ENCODE measurements at places on chromosomes 4 and X.

DNA sequence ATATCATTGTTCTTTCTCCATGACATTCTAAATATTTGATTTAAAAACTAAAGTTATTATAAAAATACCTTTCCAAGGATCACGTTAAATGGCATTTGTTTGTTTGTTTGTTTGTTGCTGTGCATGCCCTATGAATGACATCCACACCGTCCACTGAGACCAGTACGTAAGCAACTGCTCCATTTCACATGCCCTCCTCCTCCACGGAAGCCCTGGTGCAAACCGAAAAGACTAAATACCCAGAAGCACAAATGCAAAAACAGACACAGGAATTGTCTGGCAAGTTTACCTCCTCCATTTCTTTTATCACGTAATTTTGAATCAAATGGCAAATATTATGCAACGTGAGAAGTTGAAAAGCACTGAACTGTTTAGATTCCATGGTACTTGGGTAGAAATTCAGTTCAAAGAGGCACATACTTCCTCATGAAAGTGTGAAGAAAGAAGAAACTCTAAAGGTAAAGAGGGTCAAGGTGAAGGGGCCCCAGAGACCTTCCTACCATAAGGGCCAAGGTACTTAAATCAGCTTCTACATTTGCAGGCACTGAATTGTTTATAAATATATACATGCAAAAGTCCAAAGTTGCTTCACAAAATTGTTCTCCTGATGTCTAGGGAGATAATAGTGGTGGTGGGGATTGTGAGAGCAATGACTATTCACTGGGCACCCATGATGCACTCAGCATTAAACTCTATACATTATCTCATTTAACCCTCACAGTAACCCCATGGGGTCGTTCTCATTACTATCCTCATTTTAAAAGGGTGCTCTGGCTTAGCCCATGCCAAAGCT lies 23.4 kb downstream of the IRF2 start:
- DNase-seq: no peak
- peaks cover 79% of the 10 kb centered on the region for H3K4me1 ChIP-seq
- H3K4me3 ChIP-seq: no peak overlapping the region
- H3K27ac ChIP-seq: peak overlapping the region; percentile 42
- H3K36me3 ChIP-seq: peaks cover 3% of the 10 kb centered on the region

GRCh38 chr4:7466215-7466614 lies 31.5 kb upstream of the PSAPL1 start:
- H3K27ac ChIP-seq: no peak overlapping the region
- no peak overlapping the region for H3K4me3 ChIP-seq
- no peaks in the 10 kb centered on the region for H3K4me1 ChIP-seq

GRCh38 chrX:40651620-40652223 lies 4.4 kb upstream of the CXorf38 start:
- H3K4me1 ChIP-seq: no peaks in the 10 kb centered on the region
- H3K27ac ChIP-seq: no peak overlapping the region
- no peaks in the 10 kb centered on the region for H3K27me3 ChIP-seq
- peaks cover 27% of the 10 kb centered on the region for H3K36me3 ChIP-seq
- peak; percentile 51 for DNase-seq

DNA sequence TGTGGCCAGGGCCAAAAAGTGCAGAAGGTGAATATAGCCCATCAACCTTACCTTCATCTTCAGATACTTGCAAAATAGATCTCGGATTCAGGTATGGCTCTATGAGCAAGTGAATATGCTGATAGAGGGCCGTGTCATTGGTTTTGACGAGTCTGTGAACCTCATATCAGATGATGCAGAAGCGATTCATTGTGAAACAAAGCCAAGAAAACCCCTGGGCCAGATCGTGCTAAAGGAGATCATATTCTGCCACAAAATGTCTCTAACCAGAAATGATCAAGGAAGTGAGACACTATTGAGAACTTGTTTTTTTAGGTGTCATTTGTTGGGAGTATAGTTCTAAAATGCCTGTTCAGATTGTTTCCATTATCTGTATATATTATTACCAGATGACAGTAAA lies 48.3 kb downstream of the PDK3 start:
- H3K27me3 ChIP-seq: no peaks in the 10 kb centered on the region
- H3K4me3 ChIP-seq: no peak overlapping the region
- H3K27ac ChIP-seq: no peak overlapping the region
- no peaks in the 10 kb centered on the region for H3K4me1 ChIP-seq

DNA sequence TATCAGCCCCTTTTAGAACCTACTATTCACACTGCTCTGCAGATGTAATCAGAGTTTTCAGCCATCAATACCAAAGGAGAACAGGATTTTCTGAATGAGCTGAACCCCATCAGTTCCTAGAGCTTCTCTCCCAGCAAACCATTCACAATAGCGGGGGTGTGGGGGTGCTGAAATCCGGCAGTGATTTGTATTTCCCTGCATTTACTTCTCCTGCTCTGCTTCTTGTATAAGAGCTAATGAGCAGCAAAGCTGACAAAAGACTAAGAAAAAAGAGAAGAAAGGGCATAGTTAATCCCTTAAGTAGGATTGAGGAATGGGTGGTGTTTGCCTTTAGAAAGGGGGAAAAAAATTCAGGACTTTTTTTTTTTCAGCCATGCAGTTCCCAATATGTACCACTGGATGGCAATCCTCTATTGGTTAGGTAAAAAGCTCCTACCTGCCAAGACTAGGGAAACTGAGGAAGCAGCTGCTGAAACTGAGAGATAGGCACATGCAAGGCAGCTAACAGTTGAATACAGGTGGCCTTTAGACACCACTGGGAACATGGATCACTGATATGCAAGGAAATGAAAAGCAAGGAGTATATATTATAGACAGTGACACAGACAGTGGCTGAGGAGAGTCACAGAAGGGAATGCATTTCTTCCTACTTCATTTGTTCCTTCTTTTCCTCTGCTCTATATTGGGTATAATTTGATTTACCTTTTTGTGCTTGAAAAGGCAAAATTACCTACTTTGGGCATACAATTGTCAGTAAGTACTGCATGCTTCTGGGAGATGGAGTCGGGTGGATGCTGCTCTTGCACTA lies 217.9 kb downstream of the HS6ST2 start:
- no peak overlapping the region for H3K27ac ChIP-seq
- no peaks in the 10 kb centered on the region for H3K4me1 ChIP-seq
- H3K4me3 ChIP-seq: no peak overlapping the region
- H3K27me3 ChIP-seq: no peaks in the 10 kb centered on the region
- no peaks in the 10 kb centered on the region for H3K36me3 ChIP-seq

DNA sequence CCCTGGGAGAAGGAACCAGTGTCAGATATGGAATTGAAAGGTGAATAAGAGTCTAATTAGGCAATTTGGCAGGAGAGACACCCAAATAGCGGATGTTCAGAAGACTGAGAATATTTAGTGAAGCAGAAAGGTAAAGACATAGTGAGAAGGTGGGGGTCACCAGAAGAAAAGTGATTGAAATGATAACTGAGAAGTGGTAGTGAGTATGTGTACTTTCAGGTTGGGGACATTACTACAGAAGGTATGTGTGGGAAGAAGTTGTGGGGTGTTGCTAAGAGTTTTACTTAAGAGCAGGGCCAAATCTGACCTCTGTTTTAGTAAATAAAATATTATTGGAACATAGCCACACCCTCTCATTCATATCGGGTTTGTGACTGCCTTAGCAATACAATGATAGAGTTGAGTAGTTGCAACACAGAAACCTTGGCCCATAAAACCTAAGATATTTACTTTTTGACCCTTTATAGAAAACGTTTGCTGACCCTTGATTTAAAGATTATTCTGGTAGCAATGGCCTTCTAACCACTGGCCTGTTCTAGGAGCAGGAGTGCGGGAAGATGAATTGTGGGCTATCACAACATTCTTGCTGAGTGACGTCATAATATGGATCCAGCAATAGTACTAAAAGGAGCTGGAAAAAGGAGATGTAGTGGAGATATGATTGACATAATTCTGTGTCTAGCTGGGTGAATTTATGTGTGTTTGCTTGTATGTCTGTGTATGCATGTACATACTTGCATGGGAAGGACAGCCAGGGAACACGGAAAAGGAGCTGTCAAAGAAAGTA lies 115.3 kb downstream of the HS3ST1 start:
- DNase-seq: no peak
- H3K4me1 ChIP-seq: no peaks in the 10 kb centered on the region
- no peaks in the 10 kb centered on the region for H3K27me3 ChIP-seq

GRCh38 chrX:19627533-19627932 lies 112.2 kb upstream of the MAP3K15 start:
- H3K27me3 ChIP-seq: no peaks in the 10 kb centered on the region
- no peak overlapping the region for H3K4me3 ChIP-seq
- DNase-seq: no peak
- no peaks in the 10 kb centered on the region for H3K36me3 ChIP-seq
- no peak overlapping the region for H3K27ac ChIP-seq

DNA sequence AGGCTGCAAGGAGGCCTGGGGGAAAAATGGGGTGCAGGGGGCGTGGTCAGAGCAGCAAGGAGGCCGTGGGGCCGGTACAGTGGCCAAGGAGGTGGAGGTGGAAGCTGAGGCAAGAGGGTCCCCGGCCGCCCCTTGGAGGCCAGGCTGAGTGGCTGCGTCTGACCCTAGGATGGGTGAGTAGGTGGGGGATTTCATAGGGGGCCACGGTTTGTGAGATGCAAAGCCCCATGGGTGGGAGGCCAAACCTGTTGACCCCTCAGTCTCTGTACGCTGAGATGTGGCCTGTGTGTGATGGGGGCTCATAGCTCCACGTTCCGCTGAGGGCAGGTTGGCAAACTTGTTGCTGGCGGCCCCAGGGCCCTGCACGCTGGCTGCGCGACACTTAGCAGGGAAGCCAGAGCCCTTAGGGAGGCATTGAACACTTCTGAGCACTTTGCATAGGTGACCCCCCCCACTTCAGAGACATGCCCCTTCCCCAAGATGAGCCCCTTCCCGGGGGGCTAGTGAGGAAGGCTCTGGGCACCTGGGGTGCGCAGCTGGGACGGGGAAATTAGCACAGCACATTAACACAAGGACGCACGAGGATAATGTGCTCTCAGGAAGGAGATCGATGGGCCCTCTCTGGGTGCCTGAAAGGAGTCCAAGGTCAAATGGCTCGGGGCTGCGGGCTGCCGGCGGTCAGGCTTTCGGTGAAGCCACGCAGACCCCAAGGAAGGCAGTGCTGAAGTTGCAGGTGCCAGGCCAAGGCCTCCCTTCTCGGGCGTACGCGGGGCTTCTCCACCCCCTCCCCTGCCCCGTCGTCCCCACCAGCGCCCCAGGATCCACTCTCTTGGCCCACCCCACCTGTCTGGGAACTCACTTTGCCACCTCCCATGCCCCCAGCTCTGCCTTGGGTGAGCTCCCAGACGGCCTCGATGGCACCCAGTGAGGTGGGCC lies 107.4 kb downstream of the HMX1 start:
- peak; percentile 30 for DNase-seq
- no peaks in the 10 kb centered on the region for H3K4me1 ChIP-seq
- H3K27me3 ChIP-seq: peaks cover 9% of the 10 kb centered on the region
- H3K27ac ChIP-seq: no peak overlapping the region

DNA sequence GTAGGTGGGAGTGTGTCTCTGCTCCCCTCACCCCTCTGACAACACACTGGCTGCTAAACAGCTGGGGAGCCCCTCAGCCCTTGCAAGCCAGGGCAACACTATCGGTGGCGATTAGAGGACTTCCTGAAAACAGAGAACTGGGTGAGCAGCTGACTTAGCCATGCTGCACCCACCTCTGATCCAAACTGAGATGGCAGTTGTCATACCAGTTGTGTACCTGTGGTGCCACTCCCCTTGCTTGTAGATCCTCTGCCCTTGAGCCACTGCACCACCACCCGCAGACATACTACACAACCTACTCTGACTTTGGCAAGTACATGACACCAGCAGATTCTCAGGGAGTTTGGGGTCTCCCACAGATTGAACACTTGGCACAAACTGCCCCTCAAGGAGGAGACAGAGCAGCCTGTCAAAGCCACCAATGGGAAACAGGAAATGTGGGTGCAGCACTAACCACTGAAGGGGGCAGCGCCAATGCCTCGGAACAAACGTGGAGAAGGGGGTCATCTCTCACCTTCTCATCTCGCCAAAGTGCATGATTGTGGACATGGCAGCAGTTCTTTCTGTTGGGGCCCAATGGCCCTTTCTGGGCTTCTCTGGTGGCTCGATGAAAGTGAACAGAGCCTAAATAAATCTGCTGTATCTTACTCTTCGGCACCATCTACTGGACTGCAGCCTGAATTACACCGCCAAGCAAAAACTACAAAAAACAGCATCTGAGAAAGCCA lies 119.8 kb downstream of the NEK1 start:
- no peak overlapping the region for H3K27ac ChIP-seq
- no peaks in the 10 kb centered on the region for H3K36me3 ChIP-seq
- H3K4me3 ChIP-seq: no peak overlapping the region
- no peaks in the 10 kb centered on the region for H3K4me1 ChIP-seq

DNA sequence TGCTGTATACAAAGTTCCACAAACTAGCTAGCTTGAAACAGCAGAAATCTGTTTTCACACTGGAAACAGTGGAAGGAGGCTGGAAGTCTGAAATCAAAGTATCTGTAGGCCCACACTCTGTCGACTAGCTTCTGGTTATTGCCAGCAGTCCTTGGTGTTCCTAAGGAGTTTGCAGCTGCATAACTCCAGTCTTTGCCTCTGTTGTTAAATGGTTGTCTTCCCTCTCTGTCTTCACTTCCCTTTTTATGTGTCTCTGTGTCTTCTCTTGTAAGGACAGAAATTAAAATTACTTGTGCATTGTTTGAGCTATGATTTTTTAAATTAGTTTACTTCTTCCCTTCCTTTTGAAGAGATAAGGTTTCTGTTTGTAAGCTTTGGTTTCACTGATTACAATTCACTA lies 8.2 kb downstream of the MTHFD2L start:
- H3K4me3 ChIP-seq: no peak overlapping the region
- H3K27ac ChIP-seq: no peak overlapping the region
- H3K4me1 ChIP-seq: no peaks in the 10 kb centered on the region
- peaks cover 1% of the 10 kb centered on the region for H3K36me3 ChIP-seq

GRCh38 chrX:18390941-18391538 lies 34.4 kb upstream of the CDKL5 start:
- H3K27ac ChIP-seq: no peak overlapping the region
- no peaks in the 10 kb centered on the region for H3K36me3 ChIP-seq
- H3K4me1 ChIP-seq: no peaks in the 10 kb centered on the region
- DNase-seq: peak; percentile 66
- H3K27me3 ChIP-seq: no peaks in the 10 kb centered on the region

- no peak overlapping the region for H3K4me3 ChIP-seq
- H3K27me3 ChIP-seq: no peaks in the 10 kb centered on the region
- H3K27ac ChIP-seq: no peak overlapping the region
- no peaks in the 10 kb centered on the region for H3K36me3 ChIP-seq
- no peaks in the 10 kb centered on the region for H3K4me1 ChIP-seq
These were observed 295.9 kb upstream of the CASK start for GRCh38 chrX:42219231-42219630.

DNA sequence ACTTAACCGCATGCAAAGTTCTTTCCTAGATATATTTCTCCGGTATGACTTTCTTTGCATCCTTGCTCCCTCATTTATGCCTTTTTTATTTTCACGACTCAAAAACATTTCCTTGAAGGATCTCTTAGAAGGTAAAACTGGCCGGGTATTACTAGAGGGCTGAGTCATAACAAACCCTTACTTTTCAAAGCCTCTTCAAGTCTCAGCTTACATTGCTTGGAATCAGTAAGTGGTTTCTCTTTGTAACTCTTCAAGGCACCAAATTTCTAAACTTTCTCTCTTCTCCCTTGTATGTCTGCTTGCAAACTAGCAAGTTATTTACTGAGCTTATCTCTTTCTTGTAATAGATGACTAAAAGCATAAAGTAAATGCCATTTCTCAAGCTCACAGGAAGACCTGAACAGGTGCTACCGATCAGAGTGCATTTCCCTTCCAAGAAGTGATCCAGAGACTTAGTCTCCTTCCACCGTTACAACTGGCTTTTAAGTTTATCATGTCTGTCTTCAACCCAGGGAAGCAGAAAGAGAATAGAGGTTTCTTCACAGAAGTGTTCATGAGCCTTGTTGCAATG lies 75.5 kb downstream of the ANXA10 start:
- DNase-seq: no peak
- no peaks in the 10 kb centered on the region for H3K36me3 ChIP-seq
- H3K27ac ChIP-seq: no peak overlapping the region
- H3K27me3 ChIP-seq: no peaks in the 10 kb centered on the region
- no peaks in the 10 kb centered on the region for H3K4me1 ChIP-seq

- no peaks in the 10 kb centered on the region for H3K27me3 ChIP-seq
- H3K4me3 ChIP-seq: no peak overlapping the region
These were observed 40.9 kb downstream of the PDS5A start for GRCh38 chr4:39936565-39937418.

Data from lower lobe of right lung (tissue), 2 donors.